ENCODE measurements at places on chromosomes 11 and 22. TPM values are rescaled to one million over a fixed set of nuclear protein-coding genes. Genes with fewer than 3 reads are reported as not detected.

DNA sequence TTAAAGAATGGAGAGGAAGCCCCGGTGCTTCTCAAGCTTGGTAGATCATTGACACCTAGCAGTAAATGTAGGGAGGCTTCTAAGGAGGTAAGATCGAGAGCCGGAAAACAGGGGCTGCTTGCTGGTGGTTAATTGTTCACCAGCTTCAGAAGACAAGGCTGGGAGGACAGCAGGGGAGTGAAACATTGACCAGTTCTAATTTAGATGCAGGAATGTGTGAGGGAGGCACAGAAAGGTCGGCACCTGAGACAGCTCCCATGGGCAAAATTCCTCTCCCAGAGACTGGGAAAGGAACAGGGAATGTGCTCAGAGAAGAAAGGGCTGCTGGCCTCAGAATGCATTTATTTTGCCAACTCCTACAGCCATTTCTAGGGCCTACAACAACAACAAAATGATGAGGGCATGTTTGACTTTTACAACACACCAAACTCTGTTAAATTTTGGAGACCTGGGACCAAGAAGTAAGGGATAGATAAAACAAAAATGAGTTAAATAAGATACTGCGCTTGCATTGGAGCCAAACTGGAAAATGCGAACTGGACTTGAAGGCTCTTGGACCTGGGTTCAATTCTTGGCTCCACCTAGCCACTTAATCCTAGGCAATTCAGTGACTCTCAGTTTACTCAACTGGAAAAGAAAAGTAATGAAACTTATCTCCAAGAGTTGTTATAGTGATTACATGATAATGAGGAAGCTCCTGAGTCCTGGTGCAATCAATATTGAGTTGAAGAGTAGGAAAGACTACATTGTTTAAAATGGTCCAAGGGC lies 31.0 kb downstream of the FZD4 start:
- DNase-seq = peak; percentile 25

Gene BAIAP2L2
- 68.2 TPM for total RNA-seq

DNA sequence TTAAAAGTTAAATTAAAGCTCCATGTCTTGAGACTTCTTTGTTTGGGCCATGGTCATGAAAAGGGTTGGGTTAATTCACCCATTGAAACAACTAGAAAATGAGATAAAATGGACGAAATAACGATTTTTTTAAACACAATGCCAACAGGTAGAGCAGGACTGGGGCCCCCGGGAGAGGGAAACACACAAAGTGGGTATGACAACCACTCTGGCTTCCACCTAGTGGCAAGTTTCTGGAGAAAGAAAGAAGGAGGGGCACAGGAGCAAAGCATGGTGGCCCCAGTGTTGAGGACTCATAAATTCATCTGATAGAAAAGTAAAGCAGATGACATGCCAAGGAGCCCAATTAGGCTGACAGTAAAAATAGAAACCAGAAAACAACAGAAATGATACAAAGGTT lies 68.4 kb downstream of the MYEOV start:
- no peak for DNase-seq

- no peak for DNase-seq
Observed at GRCh38 chr22:35444685-35445399, 44.9 kb downstream of the MCM5 start.

GRCh38 chr11:65431451-65432099 lies 9.0 kb downstream of the NEAT1 start:
- no peak for DNase-seq

- DNase-seq = peak; percentile 12
Observed at GRCh38 chr11:33828604-33829429, 54.5 kb upstream of the FBXO3 start.

Gene EXPH5
- total RNA-seq = 14.0 TPM

DNA sequence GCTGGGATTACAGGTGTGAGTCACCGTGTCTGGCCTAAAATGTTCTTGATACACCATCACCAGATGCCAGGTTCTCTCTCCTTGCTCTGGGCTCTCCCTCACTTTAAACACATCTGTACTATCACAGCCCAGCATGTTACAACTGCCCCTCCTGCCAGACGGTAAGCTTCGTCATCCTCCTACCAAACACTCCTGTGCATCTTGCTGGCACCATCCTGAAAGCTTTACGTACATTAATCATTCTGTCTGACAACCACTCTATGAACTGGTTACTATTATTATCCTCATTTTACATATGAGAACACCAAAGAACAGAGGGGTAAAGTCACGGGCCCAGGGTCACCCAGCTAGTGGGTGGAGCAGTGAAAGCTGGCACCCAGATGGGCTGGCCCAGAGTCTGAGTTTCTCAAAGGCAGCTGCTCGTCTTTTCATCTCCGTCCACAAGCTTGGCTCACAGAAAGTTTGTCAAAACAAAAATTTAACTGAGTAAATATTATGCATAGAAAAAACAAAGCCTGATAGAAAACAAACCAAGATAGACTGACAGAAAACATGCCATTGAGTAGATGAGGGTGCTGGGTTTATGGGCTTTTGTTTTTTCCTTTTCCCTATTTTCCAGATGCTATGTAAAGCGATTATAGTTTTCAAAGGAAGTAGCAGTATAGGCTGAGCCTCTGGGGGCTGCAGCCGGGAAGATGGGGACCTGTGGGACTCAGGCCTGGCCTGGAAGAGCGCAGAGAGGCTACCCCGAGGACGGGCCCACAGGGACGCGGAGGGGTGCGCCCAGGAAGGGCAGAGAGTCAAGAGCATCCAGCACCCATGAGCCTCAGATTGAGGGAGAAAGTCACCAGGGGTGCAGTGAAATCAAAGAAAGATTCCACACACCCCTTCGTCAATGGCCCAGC lies 9.5 kb downstream of the PLA2G6 start:
- no peak for DNase-seq

- peak; percentile 14 for DNase-seq
Observed at GRCh38 chr11:130383344-130384211, 44.8 kb downstream of the ADAMTS8 start.

Gene TMPRSS6
- not detected for total RNA-seq

GRCh38 chr11:123457187-123457770 lies 27.2 kb downstream of the GRAMD1B start:
- no peak for DNase-seq

- DNase-seq = no peak
Observed at GRCh38 chr11:34432822-34433221, 5.9 kb upstream of the CAT start.

DNA sequence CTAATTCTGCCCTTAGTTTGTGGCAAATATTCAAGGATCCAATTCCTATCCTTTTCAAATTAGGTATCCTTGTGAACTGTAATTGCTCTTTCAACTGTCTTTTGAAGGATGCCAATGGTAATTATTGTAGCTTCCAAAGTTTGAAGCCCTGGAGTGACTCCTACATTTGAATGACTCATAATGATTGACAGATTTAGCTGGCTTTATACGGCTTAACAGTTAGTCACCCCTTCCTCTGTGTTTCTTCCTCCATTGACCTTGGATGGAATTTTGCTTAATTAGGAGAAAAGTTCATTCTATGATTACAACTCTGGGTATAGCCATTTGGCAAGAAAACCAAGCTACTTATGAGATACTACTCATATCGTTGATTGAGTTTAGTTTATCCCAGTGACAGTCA lies 639.3 kb upstream of the KIRREL3 start:
- no peak for DNase-seq

DNA sequence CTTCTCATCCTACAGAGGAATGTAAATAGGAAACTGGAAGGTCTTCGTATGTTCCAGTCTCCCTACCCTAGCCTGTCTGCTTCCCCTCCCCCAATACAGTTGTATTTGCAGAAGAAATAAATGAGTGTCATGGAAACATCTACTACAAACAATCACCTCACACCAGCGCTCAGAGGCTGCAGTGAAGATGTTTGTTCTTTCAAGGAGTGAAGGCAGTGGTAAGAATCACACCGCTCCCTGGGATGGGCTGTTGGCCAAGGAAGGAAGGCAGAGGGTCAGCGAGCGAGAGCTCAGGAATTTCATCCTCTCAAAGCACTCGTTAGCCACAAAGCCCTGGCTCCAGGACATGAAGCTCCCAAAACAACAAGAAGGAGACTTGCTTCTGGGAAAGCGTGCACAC lies 1.1 kb upstream of the IGSF9B start:
- no peak for DNase-seq

Gene MISFA
- 7.3 TPM for total RNA-seq

- no peak for DNase-seq
Observed at GRCh38 chr22:47001288-47001687, 238.8 kb downstream of the TBC1D22A start.

Gene OR8G1
- total RNA-seq = not detected

- no peak for DNase-seq
Observed at GRCh38 chr11:125626288-125626950, 1.5 kb downstream of the CHEK1 start.

DNA sequence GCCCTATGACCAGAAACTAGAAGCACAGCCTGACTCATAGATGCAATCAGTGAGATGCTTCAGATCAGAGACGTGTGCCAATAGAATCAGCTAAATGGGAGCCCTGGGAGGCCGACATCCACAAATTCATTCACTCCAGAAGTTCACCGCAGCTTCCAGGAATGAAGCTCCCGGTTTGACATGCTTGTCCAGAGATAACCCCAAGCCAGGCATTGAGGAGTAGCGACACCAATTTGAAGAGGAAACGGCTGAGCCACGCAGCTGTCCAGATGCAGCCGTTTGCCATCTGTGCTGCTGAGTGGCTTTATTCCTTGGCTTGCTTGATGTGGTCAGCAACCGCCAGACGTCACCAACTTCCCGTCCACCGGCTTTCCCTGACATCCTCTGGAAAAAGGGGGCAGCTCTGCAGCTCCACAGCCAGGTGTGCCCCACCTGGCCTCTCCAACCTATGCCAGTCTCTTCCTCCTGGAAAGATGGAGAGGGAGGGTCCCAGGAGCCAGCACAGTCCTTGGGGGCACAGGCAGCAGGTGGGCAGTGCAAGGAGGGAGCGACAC lies 123.9 kb upstream of the OPCML start:
- no peak for DNase-seq

GRCh38 chr11:45945397-45945999 lies 23.0 kb downstream of the LARGE2 start:
- DNase-seq = no peak

DNA sequence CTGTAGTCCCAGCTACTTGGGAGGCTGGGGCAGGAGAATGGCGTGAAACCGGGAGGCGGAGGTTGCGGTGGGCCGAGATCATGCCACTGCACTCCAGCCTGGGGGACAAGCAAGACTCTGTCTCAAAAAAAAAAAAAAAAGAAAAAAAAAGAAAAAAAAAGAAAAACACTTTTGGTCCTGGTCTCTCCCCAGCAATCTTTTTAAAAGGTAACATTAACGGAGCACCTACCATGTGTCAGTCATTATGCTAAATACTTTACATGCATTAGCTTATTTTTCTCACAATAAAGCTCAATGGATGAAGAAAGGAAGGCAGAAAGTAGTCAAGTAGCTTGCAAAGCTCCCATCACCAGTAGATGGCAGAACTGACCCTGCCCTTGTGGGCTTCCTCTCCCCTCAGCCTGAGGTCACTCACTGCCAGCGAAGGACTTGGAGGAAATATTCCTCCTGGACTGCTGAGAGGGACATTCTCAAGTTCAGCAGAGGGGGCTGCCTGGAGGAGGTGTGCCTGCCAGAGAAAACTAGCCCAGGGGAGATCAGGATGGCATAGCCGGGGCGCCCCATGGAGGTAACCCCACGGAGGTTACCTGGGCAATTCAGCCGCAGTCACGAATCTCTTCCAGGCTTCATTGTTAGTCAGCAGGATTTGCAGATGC lies 15.5 kb downstream of the APOL3 start:
- peak; percentile 61 for DNase-seq

Gene SCGB1D2
- total RNA-seq = not detected

Gene OR6Q1
- not detected for total RNA-seq

Gene SRRD
- 25.6 TPM for total RNA-seq

GRCh38 chr11:128610721-128611617 lies 23.6 kb upstream of the ETS1 start:
- DNase-seq = no peak

GRCh38 chr22:48779661-48780596 lies 1047.7 kb downstream of the BRD1 start:
- DNase-seq = no peak

- no peak for DNase-seq
Observed at GRCh38 chr11:79594834-79595233, 154.0 kb upstream of the TENM4 start.

Gene EHBP1L1
- 81.0 TPM for total RNA-seq

GRCh38 chr11:119352857-119353260 lies 6.4 kb upstream of the MFRP start:
- no peak for DNase-seq

GRCh38 chr11:35780951-35781860 lies 118.6 kb downstream of the TRIM44 start:
- no peak for DNase-seq

DNA sequence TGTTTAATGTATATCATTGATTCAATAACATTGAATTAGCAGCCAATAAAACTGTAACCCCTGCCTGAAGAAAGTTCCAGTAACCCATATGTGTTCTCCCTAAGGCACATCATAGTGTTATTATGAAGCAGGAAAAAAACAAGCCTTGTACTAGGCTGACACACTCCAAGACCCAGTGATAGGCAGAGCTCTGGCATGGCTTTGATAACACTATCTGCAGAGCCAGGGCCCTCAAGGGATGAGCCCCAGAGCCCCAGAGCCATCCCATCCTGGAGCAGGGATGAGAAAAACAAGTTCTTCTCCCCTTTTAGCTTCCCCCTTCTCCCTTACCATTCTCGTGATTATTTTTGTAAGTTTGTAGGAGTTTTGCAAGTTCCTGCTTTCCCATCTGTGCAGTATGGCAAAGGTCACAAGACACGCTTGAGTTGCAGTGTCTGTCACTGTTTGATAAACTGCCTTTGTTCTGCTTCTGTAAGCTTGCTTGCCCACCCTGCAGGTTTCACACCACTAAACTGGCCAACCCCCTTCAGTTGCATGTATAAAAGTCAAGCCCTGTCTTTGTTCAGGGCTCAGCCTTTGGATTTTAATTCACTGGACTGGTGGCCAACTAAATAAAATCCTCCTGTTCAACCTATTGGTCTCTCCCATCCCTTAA lies 22.3 kb upstream of the GUCY1A2 start:
- DNase-seq = no peak

- DNase-seq = no peak
Observed at GRCh38 chr22:24037851-24038765, 27.0 kb downstream of the CABIN1 start.

- DNase-seq = no peak
Observed at GRCh38 chr22:47082505-47082904, 320.1 kb downstream of the TBC1D22A start.

DNA sequence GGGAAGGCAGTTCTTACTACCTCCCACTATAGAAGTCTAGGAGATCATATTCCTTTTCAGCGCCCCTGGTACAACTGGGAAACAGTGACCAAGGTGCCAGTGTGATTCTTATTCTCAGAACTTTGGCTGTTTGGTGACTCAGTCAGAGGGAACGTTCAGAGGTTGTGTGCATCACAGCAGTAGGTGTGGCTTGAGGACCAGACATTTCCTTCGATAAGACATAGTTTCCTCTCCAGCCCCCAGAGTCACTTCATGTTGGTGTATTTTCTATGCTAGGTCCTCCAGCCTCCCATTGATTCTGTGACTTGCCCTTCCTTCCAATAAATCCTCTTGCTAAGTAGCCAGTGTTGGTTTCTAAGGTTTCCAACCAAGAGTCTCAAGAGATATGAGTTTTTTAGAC lies 171.9 kb upstream of the MPPED2 start:
- no peak for DNase-seq

Data from Calu3 (cell line).